ENCODE measurements at places on chromosomes 6 and 20. TPM values are rescaled to one million over a fixed set of nuclear protein-coding genes. Genes with fewer than 3 reads are reported as not detected.

Gene KIAA1755
- 6.1 TPM for polyA plus RNA-seq

Gene TREM2
- polyA plus RNA-seq: 1.5 TPM

Gene TNFAIP3
- 25.3 TPM for polyA plus RNA-seq

Gene LY86
- 3.9 TPM for polyA plus RNA-seq

Gene GINS1
- polyA plus RNA-seq: 0.80 TPM

Gene PCNA
- 56.8 TPM for polyA plus RNA-seq

Gene BPIFA1
- polyA plus RNA-seq: not detected

DNA sequence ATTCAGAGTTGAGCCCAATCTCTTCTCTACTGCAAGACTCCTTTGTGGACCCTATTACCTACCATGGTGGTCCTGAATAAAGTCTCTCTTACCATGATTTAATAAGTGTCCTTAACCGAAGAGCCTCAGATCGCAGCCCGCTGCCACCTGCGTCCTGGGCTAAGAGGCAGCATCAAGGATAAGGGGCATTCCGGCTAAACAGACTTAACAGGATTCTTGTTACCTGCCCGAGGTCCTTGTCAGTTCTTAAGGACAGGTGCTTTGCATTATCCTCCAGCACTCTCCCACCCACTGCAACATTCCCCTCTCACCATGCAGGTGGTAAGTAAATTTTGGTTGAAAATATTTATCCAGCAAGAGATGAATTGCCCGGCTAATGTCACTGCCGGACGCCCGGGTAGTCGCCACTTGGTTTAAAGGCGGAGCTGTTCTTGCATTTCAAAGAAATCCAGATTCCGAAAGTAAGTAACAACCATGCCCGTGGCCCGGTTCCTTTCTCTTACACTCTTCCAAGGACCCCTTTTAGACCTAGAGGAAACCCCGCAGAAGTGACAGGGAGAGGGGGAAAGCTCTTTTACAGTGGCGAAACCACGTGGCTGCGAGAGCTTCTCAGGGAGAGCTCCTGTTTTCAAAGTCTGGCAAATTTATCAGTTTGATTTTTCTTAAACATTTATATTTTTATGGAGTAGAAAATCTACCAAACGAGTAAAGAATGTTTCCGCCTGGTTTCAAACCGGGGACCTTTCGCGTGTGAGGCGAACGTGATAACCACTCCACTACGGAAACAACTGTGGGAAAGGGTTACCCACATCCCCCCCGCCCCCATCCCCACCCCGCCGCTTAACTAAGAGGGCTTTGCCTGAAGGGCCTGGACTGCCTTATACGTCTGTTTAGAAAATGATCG is 41.9 kb upstream of the PRSS16 start:
- DNase-seq: no peak

DNA sequence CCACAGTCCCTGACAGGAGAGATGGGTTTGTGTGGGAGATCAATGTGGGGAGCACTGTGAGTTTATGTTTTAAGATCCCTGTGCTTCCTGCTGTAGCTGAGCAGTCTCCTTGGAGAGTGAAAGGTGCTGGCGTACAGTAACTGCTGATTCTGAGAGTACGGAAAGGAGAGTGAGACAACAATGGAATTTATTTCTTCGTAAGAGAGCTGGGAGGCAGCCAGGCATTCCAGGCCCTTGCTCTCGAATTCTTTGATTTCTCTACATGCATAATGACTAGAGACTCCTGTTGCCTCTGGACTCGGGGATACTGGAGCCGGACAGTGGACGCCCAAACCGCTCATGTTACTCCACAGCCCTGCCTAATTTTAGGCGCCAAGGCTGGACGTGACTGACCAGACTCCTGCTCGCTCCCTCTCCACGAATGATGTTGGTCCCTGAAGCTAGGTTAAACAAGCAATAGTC is 131.0 kb upstream of the PHACTR1 start:
- DNase-seq: no peak

GRCh38 chr20:5180933-5181332 is 54.1 kb downstream of the CDS2 start:
- no peak for DNase-seq

GRCh38 chr6:130933712-130934200 is 106.5 kb downstream of the SMLR1 start:
- DNase-seq: no peak

GRCh38 chr20:44467289-44467883 is 8.3 kb upstream of the TTPAL start:
- DNase-seq: no peak

- no peak for DNase-seq
Measured at GRCh38 chr20:46076806-46077205, 13.0 kb downstream of the NCOA5 start.

DNA sequence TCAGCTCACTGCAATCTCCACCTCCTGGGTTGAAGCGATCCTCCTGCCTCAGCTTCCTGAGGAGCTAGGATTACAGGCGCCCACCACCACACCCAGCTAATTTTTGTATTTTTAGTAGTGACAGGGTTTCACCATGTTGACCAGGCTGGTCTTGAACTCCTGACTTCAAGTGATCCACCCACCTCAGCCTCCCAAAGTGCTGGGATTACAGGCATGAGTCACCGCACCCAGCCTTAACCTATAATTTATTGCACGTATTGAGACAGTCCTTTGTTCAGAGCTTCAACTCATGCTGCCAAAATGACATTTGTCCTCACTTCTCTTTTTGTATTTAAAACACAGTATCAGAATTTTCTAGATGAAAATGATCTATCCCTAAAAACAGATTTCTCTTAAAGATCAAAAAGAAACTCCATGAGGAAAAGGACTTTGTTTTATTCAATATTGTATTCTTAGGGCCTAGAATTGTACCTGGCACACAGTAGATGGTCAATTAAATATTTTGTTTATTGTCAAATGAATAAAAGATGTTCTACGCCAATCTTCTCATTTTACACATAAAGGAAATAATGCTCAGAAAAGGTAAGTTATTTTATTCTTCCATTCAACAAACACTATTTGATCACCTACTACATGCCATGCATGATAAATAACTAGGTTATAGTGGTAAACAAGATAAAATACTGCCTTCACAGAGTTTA is 10.8 kb downstream of the SERAC1 start:
- no peak for DNase-seq

DNA sequence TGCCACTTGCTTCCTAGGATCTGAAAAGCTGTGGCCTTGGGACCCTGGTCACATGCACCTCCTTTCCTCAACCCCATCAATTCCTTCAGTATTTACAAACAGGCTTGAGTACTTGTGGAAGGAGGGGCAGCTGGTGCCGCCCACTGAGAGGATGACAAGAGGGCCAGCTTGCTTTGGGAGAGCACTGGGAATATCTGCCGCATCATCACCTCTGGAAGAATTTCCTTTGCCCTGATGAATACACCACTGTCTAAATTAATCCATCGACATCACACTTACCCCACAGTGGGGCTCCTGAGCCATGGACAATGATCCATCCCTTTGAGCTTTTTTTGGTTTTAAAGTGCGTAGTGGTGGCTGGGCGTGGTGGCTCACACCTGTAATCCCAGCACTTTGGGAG is 25.9 kb downstream of the TBC1D20 start:
- DNase-seq: no peak

DNA sequence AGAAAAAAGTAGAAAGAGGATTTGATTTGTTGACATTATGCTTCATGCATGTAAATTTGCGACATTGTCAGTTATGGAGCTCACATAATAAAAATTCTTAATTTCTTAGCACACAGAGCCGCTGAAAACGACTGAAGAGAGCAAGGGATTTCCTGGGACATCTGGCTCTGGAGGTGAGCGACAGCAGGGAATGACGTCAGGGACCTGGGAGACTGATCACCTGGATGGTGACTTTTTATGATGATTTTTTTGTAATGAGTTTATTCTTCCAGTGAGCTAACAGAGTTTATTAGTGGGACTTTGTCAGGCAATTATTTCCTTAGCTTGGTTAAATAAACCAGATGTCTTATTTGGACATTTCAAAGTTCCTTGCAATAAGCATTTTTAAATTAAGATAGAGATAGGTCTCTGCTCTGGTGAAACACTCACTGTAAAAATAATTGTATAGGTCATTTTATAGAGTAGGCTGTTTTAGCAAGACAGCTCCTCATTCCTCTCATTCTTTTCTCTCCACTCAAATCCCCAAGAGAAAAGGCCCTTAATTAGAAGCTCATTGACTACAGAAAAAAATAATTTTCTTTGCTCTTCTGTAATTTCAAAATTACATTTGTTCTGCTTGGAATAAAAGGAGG is 19.4 kb downstream of the TMEM200A start:
- DNase-seq: no peak

GRCh38 chr6:134662077-134662700 is 287.7 kb downstream of the ALDH8A1 start:
- no peak for DNase-seq

- DNase-seq: no peak
Measured at GRCh38 chr6:41171908-41172307, 9.0 kb upstream of the TREM2 start.

GRCh38 chr20:40563296-40563950 is 125.6 kb downstream of the MAFB start:
- peak; percentile 57 for DNase-seq

DNA sequence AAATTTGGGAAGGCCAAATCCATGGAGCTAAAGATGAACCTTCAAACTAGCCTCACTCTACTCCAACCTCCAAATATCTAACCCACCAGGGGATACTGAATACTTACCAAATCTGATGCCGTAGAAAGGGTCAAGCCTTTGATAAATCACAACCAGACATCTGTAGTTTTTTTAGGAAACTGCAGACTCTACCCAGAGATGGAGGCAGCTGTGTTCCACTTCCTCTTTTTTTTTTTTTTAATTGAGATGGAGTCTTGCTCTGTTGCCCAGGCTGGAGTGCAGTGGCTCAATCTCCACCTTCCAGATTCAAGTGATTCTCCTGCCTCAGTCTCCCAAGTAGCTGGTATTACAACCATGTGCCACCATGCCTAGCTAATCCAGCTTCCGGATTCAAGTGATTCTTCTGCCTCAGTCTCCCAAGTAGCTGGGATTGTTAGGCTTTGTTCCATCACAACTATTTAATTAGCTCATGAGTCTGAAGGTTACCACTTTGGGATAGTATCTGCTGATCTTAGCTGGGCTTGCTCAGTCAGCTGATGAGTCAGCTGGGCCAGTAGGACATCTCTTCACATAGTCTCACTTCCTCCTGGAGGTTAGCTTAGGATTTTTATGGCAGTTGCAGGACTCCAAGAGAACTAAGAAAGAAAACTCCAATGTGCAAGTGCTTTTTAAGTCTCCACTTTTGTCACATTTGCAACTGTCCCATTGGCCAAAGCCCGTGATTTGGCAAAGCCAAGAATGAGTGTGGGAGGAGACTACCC is 13.3 kb downstream of the FRK start:
- no peak for DNase-seq

DNA sequence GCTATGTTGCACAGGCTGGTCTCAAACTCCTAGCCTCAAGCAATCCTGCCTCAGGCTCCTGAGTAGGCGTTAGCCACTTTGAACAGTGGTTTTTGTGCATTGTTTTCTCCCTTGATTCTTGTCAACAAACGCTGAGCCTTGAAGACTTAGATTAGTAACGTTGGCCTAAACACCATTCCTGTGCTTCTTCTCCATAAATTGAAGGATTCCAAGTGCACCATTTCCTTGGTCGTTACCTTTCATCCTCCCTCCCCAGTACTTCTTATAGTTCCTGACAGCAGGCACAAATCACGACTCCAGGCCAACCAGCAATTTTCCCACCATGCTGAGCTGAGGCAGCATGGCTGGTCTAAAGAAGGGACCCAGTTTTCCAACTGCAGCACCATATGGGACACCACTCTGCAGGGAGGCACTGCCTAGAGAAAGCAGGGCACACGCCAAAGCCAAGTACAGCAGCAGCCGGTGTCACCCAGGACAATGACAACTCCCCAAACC is 8.9 kb downstream of the RPS10 start:
- no peak for DNase-seq

DNA sequence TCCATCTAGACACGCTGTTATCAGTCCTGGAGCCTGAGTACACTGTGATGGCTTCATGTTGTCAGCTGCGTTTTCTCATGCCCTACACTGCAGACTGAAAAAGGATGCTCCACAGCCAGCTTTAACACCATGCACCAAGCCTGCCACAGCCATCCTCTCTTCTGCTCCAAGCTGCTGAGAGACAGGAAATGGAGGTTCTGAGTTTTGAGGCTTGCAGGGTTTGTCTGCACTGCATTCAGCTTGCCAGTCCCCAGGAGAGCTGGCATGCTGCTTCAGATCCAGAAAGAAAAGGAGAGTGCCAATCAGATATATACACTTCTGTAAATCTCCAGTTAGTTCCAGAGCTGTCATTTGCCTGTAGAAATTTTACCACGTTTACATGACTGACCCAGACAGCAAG is 550.7 kb upstream of the FLRT3 start:
- no peak for DNase-seq

- DNase-seq: no peak
Measured at GRCh38 chr6:129141499-129141898, 258.6 kb downstream of the LAMA2 start.

DNA sequence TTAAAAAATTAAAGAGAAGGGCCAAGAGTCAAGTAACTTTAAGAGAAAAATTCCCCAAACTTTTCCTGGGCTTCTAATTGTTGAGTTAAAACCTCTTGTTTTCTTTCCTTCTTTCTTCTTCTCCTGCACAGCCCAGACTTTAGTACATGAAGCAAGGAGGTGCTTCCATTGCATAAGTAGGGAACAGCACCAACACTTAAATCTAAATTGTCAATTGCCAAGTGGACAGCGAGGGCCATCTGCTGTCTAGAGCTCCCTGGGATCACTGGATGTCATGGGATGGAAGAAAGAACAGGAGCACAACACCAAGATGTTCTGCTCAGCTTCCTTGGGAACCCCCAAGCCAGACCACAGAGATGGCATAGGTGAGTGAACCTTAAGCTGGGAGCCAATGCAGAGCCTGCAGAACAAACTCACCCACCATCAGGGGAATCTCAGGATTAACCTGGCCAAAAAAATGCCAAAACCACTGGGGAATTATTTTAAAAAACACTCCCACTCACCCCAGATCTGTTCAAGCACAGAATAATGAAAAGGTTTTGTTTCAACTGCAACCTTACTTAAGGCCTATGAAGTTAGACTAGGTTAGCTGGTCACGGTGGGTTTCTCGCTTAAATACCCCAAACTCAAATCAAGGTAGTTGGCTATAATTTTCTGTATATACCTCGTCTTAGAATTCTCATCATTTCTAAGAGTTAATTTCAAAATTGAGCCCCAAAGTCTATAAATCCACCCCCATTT is 67.8 kb downstream of the TNFRSF21 start:
- no peak for DNase-seq

- no peak for DNase-seq
Measured at GRCh38 chr6:63452125-63452524, 120.2 kb upstream of the LOC128125822 start.

DNA sequence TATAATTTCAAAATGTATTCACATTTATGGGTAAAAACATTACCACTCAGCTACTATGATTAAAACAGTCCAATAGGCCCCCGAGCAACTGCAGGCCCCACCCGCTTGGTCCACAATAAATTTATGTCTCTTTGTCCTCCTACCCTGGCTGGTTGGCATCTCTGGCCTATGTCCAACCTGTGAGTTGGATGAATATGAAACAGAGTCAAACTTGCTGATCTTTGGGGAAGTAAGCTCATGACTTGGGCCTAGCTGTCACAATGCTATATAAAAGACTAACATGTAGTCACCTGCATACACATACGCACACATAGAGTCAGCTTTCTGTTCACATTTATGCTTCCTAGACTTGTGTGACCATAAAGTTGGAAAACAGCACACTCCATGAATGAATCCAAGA is 20.5 kb downstream of the MAP7 start:
- DNase-seq: no peak

- DNase-seq: no peak
Measured at GRCh38 chr6:157860505-157860991, 37.5 kb downstream of the SNX9 start.

GRCh38 chr6:43789447-43789846 is 19.4 kb downstream of the VEGFA start:
- DNase-seq: no peak

Measured in urinary bladder (tissue), 4 donors.